ENCODE measurements at places on chromosomes 4 and X. TPM values are rescaled to one million over a fixed set of nuclear protein-coding genes. Genes with fewer than 3 reads are reported as not detected.

The BEX1 gene
- not detected for total RNA-seq

The SYP gene
- 0.73 TPM for total RNA-seq

The SPANXA1 gene
- total RNA-seq: not detected

The TMEM31 gene
- not detected for total RNA-seq

The TEX13C gene
- not detected for total RNA-seq

Data from CD4-positive, alpha-beta memory T cell (primary cell).